ENCODE measurements at places on chromosomes 12 and 14. TPM values are rescaled to one million over a fixed set of nuclear protein-coding genes. Genes with fewer than 3 reads are reported as not detected.

Gene ALX1
- not detected for total RNA-seq

GRCh38 chr12:52634266-52635056 is 16.1 kb upstream of the KRT73 start:
- DNase-seq: no peak

Gene DDIT3
- total RNA-seq: 84.7 TPM

DNA sequence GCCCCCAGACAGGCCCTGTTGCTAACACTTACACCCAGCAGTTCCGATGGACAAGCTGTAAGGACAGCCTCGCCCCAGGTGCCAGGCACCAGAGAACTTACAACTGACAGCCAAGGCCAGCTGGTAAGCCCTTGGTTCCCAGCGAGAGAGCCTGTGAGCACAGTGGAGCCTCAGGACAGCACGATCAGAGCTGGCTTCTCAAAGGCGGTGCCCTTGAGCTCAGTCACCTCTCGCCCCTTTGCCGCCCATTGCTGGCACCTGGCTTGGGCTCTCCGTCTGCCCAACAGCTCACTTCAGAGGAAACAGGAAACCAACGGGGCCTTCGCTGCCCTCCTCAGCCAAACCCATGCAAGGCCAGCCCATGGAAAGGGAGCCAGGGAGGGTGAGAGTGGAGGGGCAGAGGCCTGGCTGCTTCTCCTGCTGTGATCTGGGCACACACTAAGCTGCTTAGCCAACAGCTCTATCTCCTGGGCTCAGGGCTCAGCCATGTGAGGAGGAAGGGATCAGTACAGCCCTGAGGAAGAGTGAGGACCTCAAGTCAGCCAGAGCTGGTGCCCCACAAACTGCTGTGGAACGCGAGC is 98.5 kb downstream of the SINHCAF start:
- DNase-seq: no peak

Gene KRT78
- not detected for total RNA-seq

DNA sequence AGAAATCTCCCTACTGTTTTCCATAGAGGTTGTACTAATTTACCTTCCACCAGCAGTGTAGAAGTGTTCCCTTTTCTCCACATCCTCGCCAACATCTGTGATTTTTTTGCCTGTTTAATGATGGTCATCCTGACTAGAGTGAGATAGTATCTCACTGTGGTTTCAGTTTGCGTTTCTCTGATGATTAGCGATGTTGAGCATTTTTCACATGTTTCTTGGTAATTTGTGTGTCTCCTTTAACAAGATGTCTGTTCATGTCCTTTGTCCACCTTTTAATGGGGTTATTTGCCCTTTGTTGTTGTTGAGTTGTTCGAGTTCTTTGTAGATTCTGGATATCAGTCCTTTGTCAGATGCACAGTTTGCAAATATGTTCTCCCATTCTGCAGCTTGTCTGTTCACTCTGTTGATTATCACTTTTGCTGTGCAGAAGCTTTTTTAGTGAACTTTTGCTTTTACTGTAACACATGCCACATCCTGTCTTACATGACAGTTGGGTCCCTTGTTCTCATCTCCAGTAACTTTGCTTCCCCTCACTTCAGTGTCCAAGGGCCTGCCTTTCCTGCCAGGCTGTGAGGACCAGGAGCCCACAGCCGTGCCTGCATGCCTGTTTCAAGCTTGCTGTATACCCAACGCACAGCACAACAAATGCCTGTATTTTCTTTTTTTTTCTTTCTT is 64.9 kb downstream of the SPRING1 start:
- DNase-seq: no peak

GRCh38 chr14:34034447-34035176 is 83.7 kb upstream of the EGLN3 start:
- DNase-seq: no peak

Gene NRL
- 0.66 TPM for total RNA-seq

GRCh38 chr14:20696764-20697163 is 8.2 kb downstream of the ANG start:
- DNase-seq: no peak

DNA sequence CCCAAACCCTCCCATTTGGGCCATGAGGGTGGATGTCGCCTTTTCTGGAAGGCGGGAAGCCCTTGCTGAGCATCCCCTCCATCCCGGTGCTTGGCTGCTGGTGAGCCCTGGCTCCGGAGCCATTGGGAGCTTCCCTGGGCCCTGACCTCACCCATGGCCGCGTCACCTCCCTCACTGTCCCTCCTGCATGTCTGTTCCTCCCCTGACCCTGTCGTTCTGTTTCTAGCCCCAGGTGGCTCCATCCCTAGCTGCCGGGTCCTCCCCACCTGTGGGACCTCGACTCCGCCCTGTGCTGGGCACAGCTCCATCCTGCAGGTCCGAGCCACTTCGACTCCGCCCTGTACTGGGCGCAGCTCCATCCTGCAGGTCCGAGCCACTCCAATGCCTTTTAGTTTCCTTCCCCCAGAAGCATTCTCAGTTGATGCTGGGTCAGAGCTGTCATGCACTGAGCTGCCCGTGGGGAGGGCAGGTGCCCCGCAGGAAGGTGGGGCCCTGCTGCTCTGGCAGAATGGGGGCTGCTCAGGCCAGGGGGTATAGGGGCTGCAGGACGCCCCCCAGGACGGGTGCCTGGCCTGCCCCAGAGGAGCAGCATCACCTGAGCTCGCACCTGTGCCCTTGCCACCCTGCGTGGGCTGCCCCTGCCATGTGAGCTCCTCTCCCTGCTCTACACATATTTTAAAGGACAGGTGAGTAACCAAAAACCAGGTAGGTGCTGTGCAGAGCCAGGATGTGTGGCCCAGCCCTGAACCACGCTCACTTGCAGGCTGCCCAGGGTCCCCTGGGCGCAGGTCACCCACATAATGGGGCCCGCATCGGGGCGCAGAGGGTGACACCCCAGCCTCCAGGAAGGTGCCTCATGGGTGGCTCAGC is 19.0 kb downstream of the NOC4L start:
- no peak for DNase-seq

DNA sequence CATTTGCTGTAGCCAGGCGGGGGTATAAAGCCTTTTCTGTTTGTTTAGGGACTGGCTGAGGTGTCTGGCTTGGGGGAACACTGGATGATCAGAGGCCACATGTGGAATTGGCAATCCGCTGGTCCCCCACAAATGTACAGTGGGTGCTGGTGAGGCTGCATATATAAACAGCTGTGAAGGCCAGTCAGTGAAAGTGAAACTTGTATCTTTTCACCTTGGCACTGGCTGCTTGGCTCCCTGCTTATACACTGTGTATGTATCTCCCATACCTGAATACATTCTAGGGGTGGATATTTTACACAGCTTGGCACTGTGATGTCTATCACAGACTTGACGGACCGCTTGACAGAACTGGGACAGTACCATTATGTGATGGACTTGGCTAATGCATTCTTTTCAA is 246.8 kb upstream of the AVPR1A start:
- DNase-seq: no peak

DNA sequence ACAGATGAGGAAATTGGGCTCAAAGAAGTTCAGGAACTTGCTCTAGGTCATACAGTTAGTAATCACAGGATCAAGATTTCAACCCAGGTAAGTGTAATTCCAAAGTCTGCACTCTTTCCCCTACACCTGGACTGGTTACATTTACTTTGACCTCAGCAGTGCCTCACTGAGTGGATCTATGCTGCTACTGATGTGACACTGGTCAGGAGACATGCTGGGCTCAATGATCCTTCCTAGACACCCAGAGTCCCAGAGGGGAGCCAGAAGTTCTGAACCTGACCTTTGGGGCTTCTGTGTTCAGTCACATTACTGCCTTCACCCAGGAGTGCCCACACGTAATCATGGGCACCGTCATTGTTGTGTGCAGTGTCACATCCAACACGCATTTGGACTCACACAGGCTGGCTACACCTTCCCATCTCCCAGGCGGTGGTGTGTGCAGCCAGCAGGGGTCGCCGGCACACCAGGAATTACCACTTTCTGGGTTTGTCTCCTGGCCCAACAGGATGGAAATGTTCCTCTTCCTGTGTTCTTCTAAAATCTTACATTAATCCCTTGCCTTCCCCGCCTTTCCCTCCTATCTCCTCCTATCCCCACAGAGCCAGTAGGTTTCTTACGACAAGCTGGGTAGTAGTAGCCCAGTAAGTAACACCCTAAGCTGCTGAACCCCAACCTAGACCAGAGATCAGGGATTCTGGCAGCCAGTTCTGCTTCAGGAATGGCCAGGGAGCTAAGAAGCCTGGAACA is 25.6 kb downstream of the CALCOCO1 start:
- DNase-seq: peak; percentile 60

DNA sequence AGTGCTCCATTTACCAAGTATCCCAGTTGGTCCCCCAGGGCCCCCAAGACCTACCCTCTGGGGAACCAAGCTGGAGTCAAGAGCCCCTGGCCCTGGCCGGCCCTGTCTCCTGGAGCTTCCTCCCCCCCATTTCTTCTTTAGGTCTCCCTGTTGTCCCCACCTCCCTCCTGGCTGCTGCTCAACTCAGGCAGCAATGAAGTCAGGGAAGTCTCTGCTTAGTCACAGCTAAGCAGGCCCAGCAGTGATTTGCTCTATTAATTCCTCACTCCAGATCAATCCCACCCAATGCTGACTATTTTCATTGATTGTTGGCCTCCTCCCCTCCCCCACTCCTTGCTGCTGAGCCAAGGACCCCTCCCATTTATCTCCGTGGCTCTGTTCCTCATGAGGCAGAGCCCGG is 28.3 kb downstream of the VSX2 start:
- no peak for DNase-seq

Gene TMEM132C
- total RNA-seq: not detected

Gene CLEC4C
- not detected for total RNA-seq

Gene HCAR2
- total RNA-seq: not detected

Gene MUCL1
- not detected for total RNA-seq

DNA sequence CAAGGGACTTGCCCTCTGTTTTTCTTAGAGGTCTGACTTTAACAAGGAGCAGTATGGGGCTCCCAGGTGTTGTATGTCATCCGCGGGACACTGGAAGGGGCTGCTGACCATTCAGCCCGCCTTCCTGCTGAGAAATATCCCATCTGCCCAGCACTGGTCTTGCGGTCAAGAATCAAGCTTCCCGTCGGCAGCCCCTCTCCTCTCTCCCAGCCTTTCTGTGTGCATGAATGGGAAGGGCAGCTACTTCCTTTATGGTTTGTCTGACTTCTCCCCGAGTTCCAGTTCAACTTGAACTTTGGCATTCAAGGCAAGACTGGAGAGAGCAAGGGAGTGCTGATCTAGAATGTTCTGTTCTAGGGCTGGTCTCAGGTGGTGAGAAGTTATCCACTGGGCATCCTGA is 51.5 kb downstream of the PSMA6 start:
- no peak for DNase-seq
